ENCODE measurements at places on chromosomes 12 and 14.

- DNase-seq = no peak
These were observed 3.0 kb upstream of the PIGH start for GRCh38 chr14:67602995-67603545.

DNA sequence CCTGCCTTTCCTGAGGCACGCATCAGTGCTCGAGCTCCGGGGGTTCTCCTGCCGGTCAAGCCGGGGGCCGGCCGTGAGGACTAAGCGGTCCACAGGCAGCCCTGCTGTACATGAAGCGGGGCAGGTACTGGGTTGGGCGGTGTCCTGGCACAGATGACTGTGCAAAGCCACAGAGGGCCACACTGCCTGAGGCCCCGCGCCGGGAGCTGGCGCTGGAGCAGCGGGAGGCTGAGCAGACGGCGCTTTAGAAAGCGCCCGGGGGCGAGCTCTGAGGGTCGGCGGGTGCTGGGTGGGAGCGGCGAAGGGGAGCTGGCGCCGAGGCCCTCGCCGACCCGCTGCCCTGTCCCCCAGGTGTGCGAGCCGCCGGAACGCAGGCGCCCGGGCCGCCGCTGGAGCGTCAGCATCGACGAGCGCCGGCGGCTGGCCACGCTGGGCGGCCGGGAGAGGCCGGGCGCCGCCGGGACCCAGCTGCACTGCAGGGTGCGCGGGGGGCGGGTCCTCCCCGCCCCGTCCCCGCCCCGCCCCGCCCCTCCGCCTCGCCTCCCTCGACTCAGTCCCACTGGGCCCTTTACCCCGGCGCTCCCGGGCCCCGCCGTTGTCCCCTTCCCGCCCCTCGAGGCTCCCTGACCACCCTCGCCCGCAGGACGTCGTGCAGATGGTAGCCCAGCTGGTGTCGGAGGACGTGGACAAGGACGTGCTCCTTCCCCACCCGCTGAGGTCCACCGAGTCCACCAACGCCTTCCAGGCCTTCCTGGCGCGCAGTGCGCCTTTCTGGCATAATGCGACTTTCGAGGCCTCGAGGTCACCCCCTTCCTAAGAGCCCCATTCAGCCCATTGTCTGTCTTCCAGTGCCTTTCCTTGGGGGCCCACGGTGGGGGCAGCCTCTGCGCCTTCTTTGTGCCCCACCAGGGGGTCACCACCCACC is 8.3 kb upstream of the MTA1 start:
- DNase-seq = no peak

DNA sequence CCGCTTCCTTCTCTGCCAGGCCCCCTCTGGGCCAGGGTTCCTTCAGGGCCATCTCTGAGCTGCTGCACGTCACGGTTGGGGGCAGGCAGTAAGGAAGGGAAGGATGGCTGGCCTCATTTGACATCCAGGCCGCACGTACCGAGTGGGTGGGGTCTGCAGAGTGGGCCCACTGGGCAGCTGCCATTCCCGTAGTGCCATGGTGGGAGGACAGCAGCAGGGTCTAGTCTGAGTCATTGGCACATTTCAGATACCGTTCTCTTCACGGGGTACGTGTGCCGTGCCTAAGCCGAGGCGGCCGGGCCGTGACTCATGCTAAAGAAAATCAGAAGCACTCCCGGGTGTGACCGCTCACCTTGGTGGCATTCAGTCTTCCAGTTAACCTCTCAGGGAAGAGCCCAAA is 43.9 kb downstream of the IL31 start:
- no peak for DNase-seq

DNA sequence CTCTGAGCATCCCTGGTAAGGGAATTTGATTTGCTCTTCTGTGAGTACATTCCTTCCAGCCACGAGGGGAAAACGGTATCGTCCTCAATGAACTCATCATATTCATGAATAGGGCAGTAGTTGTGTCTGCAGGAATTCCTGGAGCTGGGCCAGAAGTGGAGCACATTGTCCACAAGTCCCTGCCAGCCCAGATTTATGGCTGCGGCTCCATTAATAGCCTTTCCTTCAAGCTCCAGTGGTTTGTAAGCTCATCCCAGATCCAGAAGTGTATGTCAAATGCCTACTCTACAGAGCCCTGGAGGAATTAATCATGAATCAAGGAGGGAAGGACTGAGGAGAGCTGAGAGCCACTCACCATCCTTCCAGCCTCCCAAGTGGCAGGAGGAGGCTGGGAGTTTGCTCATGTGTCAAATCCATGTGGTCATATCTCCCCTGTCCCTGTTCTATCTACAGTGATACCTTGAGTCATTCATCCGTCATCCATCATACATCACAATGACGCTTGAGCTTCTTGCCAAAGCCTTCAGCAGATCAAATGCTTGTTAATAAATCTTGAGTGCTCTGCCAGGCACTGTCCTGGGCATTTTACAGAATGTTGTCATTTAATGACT is 65.5 kb downstream of the SVOP start:
- no peak for DNase-seq

GRCh38 chr12:114166362-114166761 is 200.2 kb upstream of the RBM19 start:
- DNase-seq = no peak

DNA sequence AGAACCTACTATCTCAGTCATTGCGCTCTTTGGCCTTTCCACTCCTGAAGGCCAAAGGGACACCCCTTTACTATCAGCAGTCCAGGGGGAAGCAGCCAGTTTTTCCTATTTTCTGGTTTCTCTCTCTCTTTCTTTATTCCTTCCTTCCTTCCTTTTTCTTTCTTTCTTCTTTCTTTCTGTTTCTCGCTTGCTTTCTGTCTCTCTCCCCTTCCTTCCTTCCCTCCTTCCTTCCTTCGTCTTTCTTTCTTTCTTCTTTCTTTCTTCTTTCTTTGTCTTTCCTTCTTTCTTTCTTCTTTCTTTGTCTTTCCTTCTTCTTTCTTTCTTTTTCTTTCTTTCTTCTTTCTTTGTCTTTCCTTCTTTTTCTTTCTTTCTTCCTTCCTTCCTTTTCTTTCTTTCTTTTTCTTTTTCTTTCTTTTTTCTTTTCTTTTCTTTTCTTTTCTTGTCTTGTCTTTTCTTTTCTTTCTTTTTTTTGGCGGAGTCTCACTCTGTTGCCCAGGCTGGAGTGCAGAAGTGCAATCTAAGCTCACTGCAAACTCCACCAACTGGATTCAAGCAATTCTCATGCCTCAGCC is 64.9 kb upstream of the OTX2 start:
- no peak for DNase-seq

GRCh38 chr12:76250256-76250655 is 98.0 kb downstream of the BBS10 start:
- no peak for DNase-seq

- no peak for DNase-seq
These were observed 178.7 kb upstream of the SOX5 start for GRCh38 chr12:24127919-24128721.

DNA sequence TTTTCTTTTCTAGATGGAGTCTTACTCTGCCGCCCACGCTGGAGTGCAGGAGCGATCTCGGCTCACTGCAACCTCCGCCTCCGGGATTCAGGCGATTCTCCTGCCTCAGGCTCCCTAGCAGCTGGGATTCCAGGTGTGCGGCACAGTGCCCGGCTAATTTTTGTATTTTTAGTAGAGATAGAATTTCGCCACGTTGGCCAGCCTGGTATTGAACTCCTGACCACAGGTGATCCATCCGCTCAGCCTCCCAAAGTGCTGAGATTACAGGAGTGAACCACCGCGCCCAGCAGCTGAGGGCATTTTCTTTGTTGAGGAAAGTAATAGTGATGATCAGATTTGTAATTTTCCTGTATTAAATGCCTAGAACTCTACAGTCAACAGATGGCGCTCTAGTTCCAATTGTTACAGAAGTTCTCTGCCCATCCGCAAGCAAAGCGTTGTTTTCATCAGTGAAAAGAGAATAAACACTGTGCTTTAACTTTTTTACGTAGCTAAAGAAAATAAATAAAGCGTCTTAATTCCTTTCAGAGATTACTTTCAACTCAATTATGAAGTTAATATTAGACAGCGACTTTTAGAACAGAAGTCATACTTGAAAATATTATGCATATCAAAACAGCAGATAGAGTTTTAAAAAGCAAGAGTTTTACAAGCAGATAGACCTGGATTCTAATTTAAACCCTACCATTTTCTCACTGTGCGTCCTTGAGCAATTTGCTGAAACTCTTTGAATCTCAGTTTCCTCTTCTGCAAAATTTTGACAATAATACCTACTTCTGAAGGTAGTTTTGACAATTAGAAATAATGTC is 335.1 kb downstream of the DUSP6 start:
- peak; percentile 11 for DNase-seq

DNA sequence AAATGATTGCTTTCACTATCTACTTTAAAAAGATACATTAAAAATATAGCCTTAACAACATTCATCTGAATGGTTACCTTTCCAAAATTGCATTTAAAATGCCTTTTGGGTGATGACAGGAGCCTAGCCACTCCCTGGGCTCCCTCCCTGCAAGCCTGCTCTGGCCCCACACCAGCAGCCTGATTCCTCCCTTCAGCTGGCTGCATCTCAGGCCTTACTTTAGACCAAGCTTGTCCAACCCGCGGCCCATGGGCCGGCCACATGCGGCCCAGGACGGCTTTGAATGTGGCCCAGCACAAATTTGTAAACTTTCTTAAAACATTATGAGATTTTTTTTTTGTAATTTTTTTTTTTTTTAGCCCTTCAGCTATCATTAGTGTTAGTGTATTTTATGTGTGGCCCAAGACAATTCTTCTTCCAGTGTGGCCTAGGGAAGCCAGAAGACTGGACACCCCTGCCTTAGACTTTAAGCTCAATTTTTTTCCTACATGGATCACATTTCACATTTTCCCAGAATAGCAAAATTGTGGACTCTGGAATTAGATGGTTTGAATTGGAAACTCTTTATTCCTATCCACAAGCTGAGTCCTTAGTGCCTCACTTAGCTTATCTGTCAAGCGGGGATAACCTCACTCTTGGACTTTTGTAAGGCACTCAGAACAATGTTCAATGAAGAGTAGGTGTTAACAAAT is 124.4 kb downstream of the MYRFL start:
- no peak for DNase-seq

GRCh38 chr14:80212023-80212397 is 706 bp upstream of the DIO2 start:
- no peak for DNase-seq

DNA sequence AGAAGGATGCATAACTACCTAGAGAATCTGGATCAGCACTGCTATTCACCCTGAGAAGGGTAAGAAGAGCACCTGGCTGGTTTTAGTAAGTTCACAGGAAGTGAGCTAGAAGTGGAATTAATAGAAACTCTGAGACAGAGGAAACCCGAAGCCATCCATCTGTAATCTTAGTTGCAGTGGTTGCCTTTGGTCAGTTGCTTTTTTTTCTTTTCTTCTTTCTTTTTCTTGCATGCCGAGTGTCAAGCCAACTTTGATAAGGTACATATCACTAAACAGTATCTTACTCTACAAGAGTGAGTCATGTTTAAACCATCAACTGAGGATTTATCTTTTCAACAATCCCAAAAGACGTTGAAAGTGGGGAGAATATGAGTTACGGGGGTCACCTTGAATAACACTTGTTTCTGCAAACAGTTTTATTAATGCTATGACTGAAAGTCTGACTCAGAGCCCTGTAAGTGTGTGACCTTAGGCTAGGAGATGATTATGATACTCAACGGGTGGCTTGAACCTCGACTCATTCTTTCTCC is 26.7 kb downstream of the C12orf75 start:
- no peak for DNase-seq
